Right lung (tissue), 10 donors: ENCODE measurements at places on chromosomes 5 and 9. TPM values are rescaled to one million over a fixed set of nuclear protein-coding genes. Genes with fewer than 3 reads are reported as not detected.

The SAPCD2 gene
- polyA plus RNA-seq, result 9.4 TPM

The LTC4S gene
- 4.0 TPM for polyA plus RNA-seq

The PCDHB6 gene
- polyA plus RNA-seq, result 3.2 TPM

The IL5 gene
- 0.60 TPM for polyA plus RNA-seq

The STPG3 gene
- polyA plus RNA-seq, result 1.5 TPM

The ROR2 gene
- 29.7 TPM for polyA plus RNA-seq

The AQP3 gene
- polyA plus RNA-seq, result 30.9 TPM

The SMIM33 gene
- not detected for polyA plus RNA-seq

The PCDHGA6 gene
- 4.6 TPM for polyA plus RNA-seq

The SHOC1 gene
- polyA plus RNA-seq, result 0.35 TPM

The AMBP gene
- 2.8 TPM for polyA plus RNA-seq

The FCN1 gene
- 4.7 TPM for polyA plus RNA-seq

The TMEM174 gene
- not detected for polyA plus RNA-seq

The MYMK gene
- polyA plus RNA-seq, result 3.5 TPM

The ANKRD31 gene
- polyA plus RNA-seq, result 0.48 TPM

The CDH18 gene
- 0.81 TPM for polyA plus RNA-seq

The SPTAN1 gene
- 343 TPM for polyA plus RNA-seq

The ELP1 gene
- polyA plus RNA-seq, result 40.0 TPM
